ENCODE measurements at places on chromosomes 1 and 21. TPM values are rescaled to one million over a fixed set of nuclear protein-coding genes. Genes with fewer than 3 reads are reported as not detected.

Gene E2F2
- 5.4 TPM for total RNA-seq

Gene FAM78B
- 0.15 TPM for total RNA-seq

Gene PRKAB2
- total RNA-seq, result 13.4 TPM

Gene LIX1L
- 44.1 TPM for total RNA-seq

Gene RHBDL2
- not detected for total RNA-seq

Gene FHAD1
- total RNA-seq, result not detected

Gene CHI3L2
- 8.1 TPM for total RNA-seq

Gene CR1
- total RNA-seq, result 28.3 TPM

Gene MEX3A
- total RNA-seq, result not detected

Gene MYBPH
- not detected for total RNA-seq

Gene KCNK2
- not detected for total RNA-seq

Gene LCA5L
- 0.57 TPM for total RNA-seq

Gene SLC45A1
- total RNA-seq, result 0.65 TPM

Gene C1orf105
- total RNA-seq, result not detected

All from T-helper 17 cell (primary cell).